Muscle of leg (tissue), 16 donors: ENCODE measurements at places on chromosomes 13 and 19. TPM values are rescaled to one million over a fixed set of nuclear protein-coding genes. Genes with fewer than 3 reads are reported as not detected.

The RGS9BP gene
- 0.27 TPM for polyA plus RNA-seq

- DNase-seq = no peak
Observed at GRCh38 chr19:48833049-48833448, 3.2 kb downstream of the HSD17B14 start.

The ZNF460 gene
- polyA plus RNA-seq = 1.2 TPM

DNA sequence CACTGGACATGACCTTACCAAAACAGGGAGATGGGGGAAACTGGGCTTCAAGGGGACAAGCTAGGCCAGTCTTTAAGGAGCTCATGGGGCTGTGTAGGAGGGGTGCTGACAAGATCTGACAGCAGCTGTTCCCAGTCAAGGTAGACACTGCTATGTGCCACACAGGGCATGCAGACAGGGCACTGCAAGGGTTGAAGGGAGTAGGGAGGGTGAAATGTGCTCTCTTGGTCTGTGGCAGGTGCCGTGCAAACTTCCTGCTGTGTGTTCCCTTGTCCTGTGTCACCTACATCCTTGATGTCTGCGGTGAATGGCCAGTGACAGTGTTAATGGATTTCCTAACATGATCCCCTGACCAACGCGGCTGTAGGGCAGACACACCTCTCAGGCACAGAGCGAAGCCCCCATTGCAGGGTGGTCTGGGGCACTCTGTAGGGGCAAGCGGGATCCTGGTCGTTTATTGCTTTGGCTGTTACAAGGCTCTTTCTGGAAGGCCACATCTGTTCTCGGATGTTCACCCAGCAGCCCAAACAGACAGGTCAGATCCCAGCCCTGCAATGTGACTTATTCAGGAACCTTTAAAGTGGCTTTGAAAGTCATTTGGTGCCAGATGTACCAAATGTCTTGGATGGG, 199.5 kb upstream of the ZNF536 start:
- no peak for DNase-seq

The KLK12 gene
- not detected for polyA plus RNA-seq

GRCh38 chr13:20987599-20987998, 73.8 kb downstream of the LATS2 start:
- no peak for DNase-seq

The DLL3 gene
- polyA plus RNA-seq = 0.19 TPM
